ENCODE measurements at places on chromosomes 5 and 9. TPM values are rescaled to one million over a fixed set of nuclear protein-coding genes. Genes with fewer than 3 reads are reported as not detected.

DNA sequence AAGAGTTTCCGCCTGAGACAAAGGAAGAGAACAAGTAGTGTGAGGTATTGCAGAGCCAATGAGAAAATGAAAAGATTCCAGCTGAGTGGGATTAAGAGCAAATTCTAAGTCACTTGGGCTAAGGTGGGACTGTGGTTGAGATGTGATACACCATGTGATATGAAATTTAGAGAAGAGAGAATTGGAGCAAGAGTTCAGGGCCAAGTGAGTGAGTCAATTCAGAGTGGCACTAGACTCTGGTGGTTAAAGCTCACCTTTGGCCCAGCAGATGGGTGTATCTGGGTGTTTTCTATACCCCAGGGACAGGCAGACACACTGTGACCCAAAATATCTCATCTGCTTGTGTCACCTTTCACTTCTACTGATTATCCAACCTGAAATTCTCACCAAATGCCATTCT, 368.1 kb downstream of the KCNN2 start:
- DNase-seq = no peak

DNA sequence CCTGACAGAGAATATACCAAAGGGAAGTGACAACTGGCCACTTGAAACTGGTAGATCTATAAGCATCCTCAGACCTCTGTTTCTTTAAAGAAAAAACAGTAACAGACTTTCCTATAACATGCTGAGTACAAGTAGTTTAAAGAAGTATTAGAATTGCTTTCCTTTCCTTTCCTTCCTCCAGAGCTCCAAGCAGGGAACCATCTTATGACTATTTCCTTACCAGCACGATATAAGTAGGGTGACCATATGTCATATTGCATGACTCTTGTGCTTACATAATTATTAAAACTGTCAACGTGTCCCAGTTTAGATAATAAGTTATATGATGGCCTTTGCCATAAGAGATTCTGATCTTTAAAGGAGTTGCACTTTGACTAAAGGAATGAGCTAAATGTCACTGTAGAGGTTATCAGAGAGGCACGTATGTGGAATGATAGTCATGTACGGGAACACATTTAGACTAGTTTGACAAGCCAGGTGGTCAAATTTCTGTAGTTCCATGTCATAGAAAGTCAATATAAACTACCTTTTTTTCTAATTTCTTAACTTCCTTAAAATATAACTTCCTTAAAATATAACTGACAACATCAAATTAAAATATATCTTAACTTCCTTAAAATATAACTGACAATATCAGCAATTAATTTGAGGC, 212.7 kb upstream of the CD180 start:
- no peak for DNase-seq

DNA sequence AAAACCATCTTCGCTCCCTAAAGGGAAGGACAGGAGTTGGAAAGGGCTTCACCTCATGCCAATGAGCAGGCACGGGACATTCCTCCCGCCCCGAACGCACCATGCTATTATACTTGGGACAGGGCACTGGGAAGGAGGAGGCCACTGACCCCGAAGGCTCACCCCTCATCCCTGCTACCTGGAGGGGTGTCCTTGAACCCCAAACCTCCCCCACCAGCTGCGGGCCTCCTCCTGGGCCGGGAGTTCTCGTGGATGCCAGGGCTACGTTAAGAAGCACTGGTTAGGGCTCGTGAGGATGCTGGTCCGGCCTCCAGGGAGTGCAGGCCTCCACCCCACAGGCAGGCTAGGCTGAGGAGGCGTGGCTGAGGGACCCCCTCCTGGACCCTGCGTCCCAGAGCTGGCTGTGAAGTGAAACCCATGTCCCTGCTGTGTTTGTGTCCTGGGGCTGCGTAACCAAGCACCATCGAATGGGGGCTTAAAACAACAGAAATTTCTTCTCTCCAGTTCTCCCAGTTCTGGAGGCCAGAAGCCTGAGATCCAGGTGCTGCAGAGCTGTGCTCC, 111.0 kb upstream of the SARDH start:
- no peak for DNase-seq

The EIF4EBP3 gene
- total RNA-seq = 22.5 TPM

GRCh38 chr5:4511996-4512656, 628.0 kb upstream of the ADAMTS16 start:
- no peak for DNase-seq

The FOXD4L5 gene
- total RNA-seq = not detected

GRCh38 chr9:100430286-100430940, 3.5 kb downstream of the MSANTD3 start:
- no peak for DNase-seq

DNA sequence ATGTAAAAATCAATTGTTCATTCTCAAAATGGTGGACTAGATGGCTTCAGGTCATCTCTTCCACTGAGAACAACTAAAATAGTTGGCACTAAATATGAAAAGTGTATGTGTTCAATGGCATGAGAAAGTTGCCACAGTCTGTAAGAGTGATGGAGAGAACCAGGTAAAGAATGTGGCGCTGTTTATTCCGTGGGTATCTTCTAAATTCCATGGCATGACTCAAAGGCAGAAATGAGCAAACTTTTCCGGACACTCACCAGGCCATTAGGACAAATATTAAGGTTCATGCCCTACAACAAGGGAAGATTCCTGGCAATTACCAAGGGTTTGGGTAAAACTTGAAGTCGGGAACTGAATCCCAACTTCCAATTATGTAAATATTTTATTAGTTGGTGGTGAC, 825.4 kb upstream of the CDH6 start:
- DNase-seq = no peak

The GRAMD2B gene
- 10.7 TPM for total RNA-seq

DNA sequence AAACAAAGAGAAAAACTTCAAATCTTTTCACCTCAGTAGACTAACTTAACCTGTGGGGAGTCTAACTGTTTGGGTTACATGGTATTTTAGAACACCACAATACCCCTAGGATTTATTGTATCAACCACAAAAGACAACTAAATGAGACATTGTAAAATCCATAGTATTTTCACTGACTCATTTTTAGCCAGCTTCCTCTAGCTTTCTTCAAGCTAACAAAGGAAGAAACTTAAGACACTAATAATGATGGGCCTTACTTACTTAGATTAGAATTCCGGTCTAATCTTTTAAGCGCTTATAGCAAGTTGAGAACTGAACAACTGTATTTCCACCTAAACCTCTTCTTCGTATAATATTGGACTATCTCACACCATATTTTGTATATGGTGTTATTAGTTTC, 529.3 kb downstream of the DMRTA1 start:
- no peak for DNase-seq

The SLIT3 gene
- total RNA-seq = 83.6 TPM

- no peak for DNase-seq
Measured at GRCh38 chr5:41891066-41891707, 13.0 kb upstream of the RIMOC1 start.

GRCh38 chr5:130601-131131, 38.7 kb downstream of the PLEKHG4B start:
- DNase-seq = no peak

GRCh38 chr9:114827641-114828302, 21.9 kb upstream of the TNFSF15 start:
- no peak for DNase-seq

- DNase-seq = no peak
Measured at GRCh38 chr9:134454476-134454857, 128.2 kb downstream of the RXRA start.

DNA sequence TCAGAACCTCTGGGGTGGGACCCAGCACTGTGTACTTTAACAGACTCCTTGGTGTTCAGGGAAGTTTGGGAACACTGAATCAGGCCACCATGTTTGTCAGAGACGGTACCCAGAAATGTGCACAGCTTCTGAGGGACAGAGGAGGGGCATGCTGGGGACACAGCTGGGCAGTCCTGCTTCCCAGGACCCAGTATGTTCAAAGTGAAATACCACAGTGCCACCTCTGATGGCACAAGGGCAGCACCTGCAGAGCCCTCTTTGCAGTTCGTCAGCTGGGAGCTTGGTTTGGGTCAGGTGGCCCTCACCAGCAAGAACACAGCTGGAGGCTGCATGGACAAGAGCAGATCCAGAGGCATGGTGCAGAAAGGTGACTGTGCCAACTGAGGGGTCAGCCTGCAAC, 51.2 kb downstream of the NDST1 start:
- DNase-seq = no peak

GRCh38 chr5:74143721-74144330, 496.7 kb downstream of the ENC1 start:
- DNase-seq = no peak

The RFESD gene
- total RNA-seq = 1.1 TPM

The LHX3 gene
- total RNA-seq = not detected

DNA sequence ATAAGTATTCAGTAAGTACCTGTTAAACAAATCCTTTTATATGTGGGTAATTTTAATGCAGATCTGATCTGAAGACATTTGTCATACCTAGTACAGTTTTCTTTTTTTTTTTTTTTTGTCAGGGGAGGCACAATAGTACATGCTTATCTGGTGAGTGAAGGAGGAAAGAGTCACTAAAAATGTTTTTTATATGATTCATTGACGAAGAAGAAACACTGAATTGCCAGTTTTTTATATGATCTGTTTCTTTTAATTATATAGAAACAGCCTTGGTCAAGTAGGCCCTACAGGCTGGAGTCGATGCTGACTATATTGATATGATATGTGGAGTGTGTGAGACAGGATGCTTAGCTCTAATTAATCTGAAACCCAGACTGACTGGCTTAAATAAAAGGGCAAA, 315.2 kb downstream of the PSAT1 start:
- DNase-seq = no peak

- no peak for DNase-seq
Measured at GRCh38 chr5:97418462-97418861, 235.4 kb upstream of the RIOK2 start.

- no peak for DNase-seq
Measured at GRCh38 chr5:32814620-32815019, 103.5 kb downstream of the NPR3 start.

- no peak for DNase-seq
Measured at GRCh38 chr9:125493881-125494652, 212.9 kb downstream of the MAPKAP1 start.

DNA sequence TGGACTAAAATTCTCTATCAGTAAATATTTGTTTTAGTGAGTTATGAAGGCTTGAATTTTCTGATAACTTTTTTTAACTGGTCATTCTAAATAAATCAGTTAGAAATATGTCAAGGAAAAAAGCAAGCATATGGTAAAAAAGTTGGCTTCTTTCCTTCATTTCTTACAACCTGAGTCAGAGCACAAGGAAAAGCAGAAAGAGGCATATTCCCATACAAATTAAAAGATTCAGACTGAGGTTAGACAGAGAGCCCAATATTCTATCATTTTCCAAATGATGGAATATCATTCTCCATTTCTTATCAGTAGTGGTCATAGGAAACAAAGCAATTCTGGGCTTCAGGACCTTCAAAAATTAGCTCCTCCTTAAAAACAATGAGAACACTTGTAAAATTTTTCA, 732.1 kb downstream of the MAT2B start:
- DNase-seq = no peak

DNA sequence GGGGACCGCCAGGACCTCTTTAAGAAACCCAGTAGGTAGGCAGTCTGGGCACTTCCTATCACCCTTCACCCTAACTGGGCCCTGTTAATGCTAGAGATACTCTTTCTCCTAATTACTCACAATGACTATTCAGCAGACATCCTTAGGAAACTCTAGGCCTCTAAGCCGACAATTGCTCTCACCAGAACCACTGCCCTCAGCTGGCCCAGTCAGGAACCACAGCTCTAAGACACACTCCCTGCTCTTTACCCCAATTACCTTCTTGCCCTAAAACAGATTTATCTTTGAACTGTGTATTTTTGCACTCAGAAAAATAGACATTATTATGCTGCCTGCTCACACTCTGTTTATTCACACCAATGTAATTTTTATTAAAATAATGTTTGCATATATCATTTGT, 432.6 kb upstream of the SLC30A5 start:
- no peak for DNase-seq

GRCh38 chr5:69219939-69220338, 14.7 kb upstream of the CDK7 start:
- DNase-seq = no peak

GRCh38 chr9:136138566-136138965, 19.9 kb upstream of the TMEM250 start:
- no peak for DNase-seq

GRCh38 chr5:134145041-134145757, 30.7 kb downstream of the TCF7 start:
- DNase-seq = peak; percentile 26

The GARIN3 gene
- not detected for total RNA-seq

GRCh38 chr5:83540105-83540504, 68.6 kb downstream of the VCAN start:
- no peak for DNase-seq

The SKIC3 gene
- 79.3 TPM for total RNA-seq

The F2R gene
- 4.9 TPM for total RNA-seq

- DNase-seq = no peak
Measured at GRCh38 chr9:113695440-113695851, 180.7 kb upstream of the ZNF618 start.

DNA sequence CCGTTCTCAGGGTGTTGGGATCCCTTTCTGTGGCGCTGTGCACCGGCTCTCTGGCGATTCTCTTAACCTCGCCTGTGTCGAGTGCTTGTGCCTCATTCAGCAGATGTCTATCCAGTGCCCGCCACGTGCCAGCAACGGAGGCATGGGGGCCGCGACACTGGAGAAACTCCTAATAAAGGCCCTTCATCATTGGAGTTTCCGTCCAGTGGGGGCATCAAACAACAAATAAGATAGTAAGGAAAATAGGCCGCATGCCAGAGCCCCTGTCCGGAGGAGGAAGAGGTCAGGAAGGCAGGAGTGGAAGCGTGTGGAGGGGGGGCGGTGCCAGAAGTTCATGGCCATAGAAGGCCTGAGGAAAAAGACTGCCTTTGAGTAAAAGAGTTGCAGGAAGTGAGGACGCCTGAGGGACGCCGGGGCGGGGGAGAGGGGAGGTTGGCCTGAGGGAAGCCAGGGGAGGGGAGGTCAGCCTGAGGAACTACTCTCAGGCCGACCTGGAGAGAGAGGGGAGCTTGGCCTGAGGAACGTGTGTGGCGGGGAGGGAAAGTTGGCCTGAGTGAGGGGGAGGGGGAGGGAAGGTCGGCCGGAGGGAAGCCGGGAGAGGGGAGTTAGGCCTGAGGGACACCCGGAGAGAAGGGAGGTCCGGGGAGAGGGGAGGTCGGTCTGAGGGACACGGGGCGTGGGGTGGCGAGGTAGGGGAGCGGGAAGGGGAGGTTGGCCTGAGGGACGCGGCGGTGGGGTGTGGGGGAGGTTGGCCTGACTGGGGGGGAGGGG, 82.2 kb downstream of the CACNA1B start:
- peak; percentile 81 for DNase-seq

The TRAF1 gene
- 1.6 TPM for total RNA-seq

The EQTN gene
- not detected for total RNA-seq

GRCh38 chr5:124128867-124129266, 616.9 kb downstream of the CSNK1G3 start:
- DNase-seq = no peak

The OR1K1 gene
- total RNA-seq = not detected

- no peak for DNase-seq
Measured at GRCh38 chr5:73564675-73565074, 764 bp downstream of the ANKRA2 start.

The PCDHA1 gene
- total RNA-seq = not detected

The MBLAC2 gene
- total RNA-seq = 3.7 TPM

GRCh38 chr9:124163760-124164255, 93.9 kb upstream of the NEK6 start:
- no peak for DNase-seq

Measured in mesenteric fat pad (tissue), 1 donor.